ENCODE measurements at places on chromosomes 16 and 17. TPM values are rescaled to one million over a fixed set of nuclear protein-coding genes. Genes with fewer than 3 reads are reported as not detected.

GRCh38 chr17:16286947-16287562 lies 66.2 kb downstream of the CENPV start:
- no peaks in the 10 kb centered on the region for H3K36me3 ChIP-seq
- no peaks in the 10 kb centered on the region for H3K27me3 ChIP-seq
- no peak for DNase-seq
- peak overlapping the region; percentile 1 for H3K4me3 ChIP-seq
- H3K4me1 ChIP-seq: peaks cover 29% of the 10 kb centered on the region

GRCh38 chr17:37521821-37522220 lies 32.1 kb downstream of the DUSP14 start:
- no peak overlapping the region for H3K27ac ChIP-seq
- peaks cover 29% of the 10 kb centered on the region for H3K36me3 ChIP-seq
- H3K4me1 ChIP-seq: peaks cover 12% of the 10 kb centered on the region
- no peaks in the 10 kb centered on the region for H3K27me3 ChIP-seq

DNA sequence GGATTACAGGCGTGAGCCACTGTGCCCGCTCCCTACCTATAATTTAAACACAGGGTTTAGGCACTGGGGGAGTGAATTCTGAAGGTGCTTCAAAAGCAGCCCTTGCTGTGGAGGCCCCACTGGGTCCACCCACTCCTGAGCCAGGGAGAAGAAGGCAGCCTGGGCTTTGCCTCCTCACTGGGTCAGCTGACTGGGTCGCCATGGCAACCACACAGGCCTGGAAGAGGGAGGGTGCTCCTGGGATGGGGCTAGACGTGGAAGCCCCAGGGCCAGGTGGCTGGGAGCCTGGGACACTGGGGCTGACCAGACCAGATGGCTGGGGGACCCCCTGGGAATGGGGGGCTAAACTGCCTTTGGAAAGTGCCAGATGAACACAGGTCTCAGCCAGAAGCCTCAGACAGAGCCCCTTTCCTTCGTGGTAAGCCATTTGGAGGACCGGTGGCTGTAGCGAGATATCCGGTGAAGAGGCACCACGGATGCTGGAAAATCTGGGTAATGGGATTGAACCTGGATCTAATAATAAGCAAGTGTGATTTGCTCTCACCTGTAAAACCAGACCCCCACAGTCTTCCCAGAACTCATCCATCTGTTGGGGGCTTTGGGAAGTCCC lies 32.9 kb downstream of the TRARG1 start:
- H3K27me3 ChIP-seq: peaks cover 28% of the 10 kb centered on the region
- DNase-seq: no peak

Gene DHRS7C
- not detected for total RNA-seq

Gene HOXB4
- total RNA-seq: 34.4 TPM

Gene CES5A
- not detected for total RNA-seq

Data from mesothelial cell of epicardium (in vitro differentiated cells).